Skeletal muscle cell (primary cell): ENCODE measurements at places on chromosomes 1 and 21.

DNA sequence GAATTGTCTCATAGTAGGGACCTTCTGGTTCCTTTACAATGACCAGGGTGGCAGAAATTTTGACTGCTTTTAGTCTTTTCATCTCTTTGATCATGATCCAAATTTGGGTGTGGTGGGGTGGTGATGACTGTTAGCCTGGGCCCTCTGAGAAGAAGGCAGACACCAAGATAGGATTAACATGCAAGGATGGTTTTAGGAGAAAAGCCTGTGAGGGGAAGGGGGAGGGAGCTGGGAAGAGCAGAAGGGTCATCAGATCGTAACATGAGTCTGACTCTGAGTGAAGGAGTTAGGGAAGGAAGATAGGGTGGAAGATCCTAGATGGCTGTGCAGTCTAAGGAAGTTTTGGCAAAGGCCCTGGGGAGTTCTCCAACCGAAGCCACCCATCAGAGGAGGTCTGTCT, 28.5 kb upstream of the CAMSAP2 start:
- no peak for DNase-seq

DNA sequence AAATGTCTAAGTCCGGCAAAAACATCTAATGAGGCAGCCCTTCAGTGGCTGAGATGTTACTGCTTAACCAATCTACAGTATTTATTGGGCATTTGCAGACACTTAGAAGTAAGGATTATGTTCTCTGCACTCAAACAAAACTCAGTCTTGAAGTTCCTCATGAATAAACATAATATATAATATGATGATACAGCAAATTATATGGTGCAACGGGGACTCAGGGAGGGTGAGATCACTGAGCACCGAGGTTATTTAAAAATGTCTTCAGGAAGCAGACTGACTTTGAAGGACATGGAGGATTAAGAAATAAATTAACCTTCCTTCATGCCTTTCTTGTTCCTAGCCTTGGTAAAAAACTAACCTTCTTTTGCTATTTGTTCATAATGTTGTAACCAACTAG, 27.9 kb downstream of the WDR64 start:
- no peak for DNase-seq

DNA sequence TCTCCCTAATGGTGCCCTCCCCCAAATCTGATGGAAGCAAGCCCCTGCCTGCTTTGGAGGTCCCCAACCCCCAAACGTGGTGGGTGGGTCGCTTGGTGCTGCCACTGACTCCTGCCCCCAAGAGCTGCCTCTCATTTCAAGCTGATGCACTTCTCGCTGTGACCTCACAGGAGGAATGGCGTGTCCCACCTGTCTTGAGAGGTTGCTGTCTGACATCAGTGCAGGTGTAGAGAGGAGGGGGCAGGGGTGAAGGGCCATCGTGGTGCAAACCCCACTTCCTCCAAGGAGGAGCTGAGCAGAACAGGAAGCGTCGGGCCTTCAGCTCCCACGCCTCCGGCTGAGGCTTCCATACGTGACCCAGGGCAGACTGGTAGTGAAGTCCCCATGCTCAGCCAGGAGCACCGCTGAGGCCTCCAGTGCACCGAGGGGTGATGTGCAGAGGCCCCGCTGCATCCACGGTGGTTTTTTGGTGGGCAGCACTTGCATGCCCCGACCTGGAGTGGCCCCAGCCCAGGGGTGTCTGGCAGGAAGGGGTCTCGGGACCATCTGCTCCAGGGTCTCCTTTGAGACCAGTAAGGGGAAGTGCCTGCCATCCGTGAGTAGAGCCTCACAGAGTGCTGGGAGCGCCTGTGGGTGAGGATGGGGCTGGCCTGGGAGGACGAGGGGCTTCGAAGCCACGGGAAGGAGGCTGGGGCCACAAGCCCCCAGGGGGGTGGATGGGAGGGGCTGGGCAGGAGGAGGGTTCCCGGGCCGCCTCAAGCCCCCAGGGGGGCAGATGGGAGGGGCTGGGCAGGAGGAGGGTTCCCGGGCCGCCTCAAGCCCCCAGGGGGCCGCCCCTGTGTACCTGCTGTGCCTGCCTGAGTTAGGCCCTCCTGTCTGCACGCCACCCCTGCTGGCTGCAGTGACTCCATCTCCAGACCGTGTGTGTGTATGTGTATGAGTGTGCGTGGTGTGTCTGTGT, 39.8 kb downstream of the WDR4 start:
- no peak for DNase-seq

- DNase-seq, result no peak
Observed at GRCh38 chr1:153649863-153650235, 8.7 kb upstream of the SNAPIN start.

GRCh38 chr1:47644212-47644573, 206.3 kb downstream of the FOXD2 start:
- DNase-seq, result peak; percentile 9

DNA sequence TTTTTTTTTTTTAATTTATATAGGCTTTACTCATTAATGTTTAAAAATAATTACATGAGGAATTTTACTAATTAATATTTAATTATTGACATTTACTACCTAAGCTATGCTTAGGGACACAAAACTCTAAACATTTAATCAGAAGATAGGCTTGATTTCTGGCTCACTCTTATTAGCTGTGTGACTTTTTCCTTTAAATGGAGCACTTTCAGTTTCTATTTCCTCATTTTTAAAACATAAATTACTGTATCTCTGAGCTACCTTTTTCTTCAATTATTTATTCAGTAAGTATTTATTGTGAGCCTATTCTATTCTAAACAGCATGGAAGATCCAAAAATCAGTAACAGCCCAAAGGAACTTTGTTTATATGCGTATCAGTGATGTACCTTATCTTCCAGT, 40.5 kb downstream of the MAP3K7CL start:
- DNase-seq, result no peak

- DNase-seq, result no peak
Observed at GRCh38 chr1:237861944-237862343, 28.8 kb downstream of the ZP4 start.

DNA sequence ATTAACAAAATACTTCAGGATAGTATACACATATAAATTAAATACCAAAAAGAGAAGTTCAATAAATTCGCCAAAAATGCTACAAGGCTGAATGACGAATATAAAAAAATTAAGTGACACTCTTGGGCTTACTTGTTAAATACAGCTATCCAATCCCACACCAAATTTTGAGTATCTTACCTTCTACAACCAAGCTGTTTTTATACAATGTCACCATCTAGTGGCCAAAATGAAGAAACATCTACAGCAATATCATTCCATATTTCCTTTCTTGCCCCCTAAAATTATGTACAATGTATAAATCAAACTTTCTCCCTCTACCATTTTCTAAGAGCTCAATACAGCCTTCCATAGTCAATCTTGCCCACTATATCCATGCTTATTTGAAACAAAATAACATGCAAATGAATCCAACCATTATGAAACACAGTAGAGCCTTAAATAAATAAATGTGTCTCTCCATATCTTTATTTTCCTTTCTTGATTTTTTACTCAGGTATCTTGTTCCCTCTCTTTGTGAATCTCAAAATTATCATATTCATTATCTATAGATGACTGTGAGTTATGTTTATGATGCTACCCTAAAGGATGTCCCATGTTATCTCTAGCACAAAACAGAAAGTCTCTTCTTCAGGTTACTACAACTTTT, 86.3 kb downstream of the ACBD6 start:
- no peak for DNase-seq

DNA sequence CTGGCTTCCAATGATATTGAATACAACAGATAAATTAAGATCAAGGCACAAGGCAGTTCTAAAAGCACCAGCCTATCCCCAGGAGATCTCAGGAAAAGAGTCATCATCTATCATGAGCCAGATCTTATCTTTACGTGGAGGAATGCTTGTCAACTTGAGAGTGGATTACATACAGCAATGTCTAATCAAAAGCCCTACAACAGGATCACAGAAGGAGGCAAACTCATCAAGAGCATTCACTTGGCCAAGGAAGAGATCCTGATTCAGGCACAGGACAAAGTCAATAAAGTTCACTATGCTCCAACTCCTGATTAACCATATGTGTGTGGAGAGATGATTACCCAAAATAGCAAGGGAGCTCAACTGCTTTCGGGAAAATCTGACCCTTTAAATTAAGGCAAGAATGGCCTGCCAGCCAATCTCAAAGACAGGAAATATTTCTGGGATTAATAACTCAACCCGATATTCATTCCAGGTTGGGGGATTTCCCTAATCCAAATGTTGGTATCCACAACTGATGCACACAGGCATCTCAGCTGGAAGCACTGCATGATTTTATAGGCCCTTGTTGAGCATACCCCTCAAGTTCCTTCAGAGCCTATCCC, 33.7 kb downstream of the TBX15 start:
- DNase-seq, result no peak

DNA sequence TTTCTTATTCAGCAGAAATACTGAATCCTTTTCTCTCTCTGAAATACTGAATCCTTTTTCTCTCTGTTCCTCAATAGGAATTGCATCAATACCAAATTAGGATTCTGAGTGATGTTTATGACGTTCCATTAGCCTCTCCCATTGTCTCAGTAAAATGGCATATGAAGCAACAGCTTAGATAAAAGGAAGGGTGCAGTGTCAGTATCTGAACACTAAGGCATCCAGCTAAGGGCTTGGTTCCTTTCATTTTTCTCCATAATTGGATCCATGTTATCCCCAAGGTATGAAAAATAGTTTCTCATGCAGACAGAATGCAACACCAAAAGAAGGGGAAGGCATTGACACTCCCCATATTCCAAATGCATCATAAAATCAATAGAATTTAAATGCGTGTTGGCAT, 61.5 kb upstream of the RAVER2 start:
- DNase-seq, result no peak

DNA sequence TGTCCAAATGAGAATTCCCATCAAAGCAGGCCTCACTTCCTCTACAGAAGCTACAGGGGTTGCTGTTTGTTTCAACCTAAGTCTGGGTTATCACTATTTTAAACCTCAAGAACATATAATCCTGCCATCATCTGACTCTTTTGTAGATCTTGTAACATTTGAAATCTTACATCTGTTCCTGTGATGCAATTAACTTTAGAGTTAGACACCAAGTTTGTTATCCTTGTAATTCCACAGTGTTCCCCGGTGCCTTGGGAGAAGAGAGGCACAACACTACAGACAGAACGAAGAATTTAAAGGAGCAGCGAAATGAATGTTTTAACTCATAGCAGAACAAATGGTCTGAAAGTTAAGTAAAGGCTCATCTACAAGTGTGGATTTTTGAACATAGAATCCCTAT, 116.1 kb downstream of the UCHL5 start:
- DNase-seq, result no peak

DNA sequence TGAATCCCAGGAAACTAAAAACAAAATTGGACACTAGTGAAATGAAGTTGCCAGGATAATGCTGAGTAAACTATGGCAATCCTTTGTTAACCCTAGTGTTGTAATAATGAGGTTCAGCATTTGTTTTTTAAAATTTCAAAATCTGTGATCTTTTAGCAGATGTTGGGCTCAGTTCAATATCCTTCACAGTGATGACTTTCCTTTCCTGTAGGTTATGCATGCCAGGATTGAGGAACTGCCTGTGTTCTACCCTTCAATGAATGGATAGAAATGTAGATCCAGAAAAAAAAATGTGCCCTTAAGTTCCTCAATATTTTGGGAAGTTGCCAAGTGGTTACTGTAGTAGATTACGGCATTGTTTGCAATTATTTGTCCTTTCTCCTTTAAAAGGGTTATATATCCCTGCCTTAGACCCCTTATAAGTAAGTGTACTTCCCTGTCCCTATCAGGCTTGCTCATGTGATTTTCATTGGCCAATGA, 35.5 kb upstream of the IRF2BP2 start:
- DNase-seq, result no peak

DNA sequence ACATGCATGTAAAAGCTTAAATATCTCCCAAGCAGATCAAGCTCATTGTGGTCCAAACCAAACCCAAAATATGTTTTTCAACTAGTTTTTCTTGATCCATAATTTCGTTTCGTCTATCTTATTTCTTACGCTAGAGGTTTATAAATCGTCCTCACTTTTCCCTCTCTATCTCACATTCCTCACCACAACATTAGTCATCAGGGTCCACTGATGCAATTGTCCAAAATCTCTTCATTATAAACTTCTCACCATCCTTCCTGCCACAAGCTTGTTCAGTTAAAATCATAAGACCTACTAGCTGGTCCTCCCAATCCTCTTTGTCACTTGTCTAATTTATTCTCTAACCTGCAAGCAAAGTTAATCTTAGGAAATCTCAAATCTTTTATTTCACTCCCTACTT, 173.0 kb upstream of the PALMD start:
- DNase-seq, result no peak

DNA sequence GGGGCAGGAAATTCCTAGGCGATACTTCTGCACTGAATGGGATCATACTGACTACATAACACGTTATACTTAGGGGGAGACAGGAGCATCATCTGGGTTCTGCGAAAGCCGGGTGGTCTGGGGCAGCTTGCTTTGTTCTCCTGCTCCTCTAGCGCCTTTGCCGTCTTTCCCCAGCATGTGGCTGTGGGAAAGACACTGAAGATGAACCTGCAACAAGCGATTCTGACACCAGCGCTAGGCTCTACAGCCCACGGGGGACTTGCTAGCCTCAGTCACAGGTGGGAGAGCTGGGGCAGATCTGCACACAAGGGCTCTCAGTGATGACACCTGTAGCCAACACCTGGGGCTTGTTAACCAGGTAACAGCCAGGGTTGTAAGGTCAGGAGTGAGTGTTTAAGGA, 51.8 kb downstream of the CD46 start:
- DNase-seq, result no peak

DNA sequence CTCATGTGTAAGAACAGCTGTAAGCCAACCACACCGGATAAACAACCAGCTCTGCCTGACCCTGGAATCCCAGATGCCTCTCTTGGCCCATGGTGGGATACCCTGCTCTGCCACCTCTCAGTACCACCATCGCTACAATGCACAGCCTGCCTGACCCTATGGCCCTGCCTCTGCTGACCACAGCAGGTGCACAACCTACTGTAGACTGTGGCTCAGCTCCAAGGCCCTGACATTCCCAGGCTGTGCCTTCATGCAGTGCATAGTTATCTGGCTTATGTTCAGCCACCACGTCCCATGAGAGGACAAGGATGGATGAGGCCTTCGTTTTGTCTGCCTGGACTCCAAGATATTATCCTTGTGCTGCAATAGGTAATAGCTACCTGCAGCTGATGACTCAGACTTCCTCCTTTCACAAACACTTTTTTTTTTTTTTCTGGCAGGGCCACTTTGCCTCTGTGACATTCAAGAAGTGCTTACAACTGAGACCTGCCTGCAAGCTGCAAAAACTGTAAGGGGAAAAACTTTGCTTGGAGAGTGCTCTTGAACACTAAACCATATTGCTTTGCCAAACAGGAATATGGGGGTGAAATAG, 177.7 kb downstream of the URB2 start:
- DNase-seq, result no peak

GRCh38 chr1:42484382-42484781, 21.3 kb downstream of the CCDC30 start:
- DNase-seq, result peak; percentile 59

GRCh38 chr1:65388908-65389695, 31.4 kb upstream of the LEPR start:
- no peak for DNase-seq

GRCh38 chr1:153174624-153175023, 23.9 kb upstream of the SPRR2G start:
- no peak for DNase-seq
